Activated CD4-positive, alpha-beta T cell treated with anti-CD3 and anti-CD28 coated beads, Interleukin-2, Interleukin-6, amounts not matched to agents 100 ng/mL and 50 ng/mL, durations not matched to agents 16 hours and 8 hours (primary cell): ENCODE measurements at places on chromosomes 11 and 22.

DNA sequence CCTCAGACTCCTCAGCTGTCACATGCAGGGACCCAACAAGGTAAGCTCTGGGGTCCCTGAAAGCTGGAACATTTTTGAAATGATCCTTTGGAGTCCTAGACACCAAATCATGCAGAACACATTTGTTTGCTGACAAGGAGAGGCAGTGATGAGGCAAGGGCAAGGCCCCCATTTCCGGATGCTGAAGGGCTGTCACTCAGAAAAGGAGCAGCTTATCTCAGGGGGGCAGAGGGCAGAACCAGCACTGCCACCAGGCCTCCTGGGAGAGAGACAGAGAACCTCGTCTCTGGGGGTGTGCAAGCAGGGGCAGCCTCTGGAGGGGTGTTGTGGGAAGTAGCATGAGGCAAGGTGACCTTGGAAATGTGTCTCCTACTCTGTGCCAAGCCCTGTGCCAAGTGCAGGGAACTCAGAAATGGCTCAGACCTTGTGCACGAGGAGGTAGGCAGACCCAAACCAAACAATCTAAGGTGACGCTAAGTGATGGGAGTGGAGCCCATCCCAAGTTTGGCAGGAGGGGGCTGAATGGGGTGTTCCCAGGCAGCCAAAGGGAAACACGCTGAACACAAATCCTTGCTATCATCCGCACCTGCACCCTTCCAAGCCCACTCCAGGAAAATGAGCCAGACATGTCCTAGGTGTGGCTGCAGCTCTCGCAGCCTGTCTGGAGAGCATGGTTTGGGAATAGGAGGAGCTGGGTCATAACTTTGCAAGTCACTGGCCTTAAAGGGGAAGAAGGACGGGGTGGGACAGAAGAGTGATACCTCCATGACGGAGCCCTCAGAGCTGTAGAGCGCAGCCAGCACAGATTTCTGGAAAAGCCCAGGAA, 94.2 kb downstream of the PDE2A start:
- no peak for DNase-seq

DNA sequence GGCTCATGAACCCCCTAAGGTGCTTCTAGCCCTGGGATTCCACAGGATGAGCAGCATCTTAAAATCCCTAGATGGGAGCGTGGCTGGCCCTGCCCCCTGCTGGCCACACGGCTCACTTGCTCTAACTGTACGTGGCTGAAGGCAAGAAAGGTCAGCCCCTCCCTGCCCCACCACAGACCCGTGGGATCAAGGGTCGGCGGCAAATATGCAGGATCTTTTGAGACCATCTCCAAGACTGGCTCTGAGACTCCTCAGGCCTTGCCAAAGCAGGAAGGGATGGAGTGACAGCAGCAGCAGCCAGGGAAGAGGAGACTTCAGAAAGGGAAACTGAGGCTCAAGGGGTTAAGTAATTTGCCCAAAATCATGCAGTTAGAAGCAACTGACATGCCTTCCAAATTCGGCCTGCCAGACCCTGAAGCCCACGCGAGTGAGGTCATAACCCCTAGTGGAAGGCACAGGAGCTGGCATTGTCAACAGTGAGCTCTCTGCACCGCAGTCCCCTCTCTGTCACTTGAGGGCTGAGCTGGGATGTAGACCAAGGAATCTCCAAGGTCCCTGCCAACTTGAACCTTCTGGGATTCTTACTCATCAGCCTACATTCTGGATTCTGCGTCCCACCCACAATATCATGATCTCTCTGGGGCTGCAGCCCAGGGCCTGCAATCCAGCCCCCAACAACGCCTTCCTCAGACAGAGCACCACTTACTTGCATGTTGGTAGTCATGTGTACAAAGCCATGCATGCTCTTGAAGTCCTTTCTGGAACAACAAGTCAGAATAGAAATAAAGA, 31.4 kb downstream of the CREB3L1 start:
- peak; percentile 75 for DNase-seq

- DNase-seq: no peak
Measured at GRCh38 chr11:32829157-32829679, 509 bp upstream of the PRRG4 start.

GRCh38 chr22:40189997-40190396, 12.3 kb downstream of the TNRC6B start:
- DNase-seq: no peak

GRCh38 chr11:107756553-107756952, 44.7 kb upstream of the SLN start:
- no peak for DNase-seq

DNA sequence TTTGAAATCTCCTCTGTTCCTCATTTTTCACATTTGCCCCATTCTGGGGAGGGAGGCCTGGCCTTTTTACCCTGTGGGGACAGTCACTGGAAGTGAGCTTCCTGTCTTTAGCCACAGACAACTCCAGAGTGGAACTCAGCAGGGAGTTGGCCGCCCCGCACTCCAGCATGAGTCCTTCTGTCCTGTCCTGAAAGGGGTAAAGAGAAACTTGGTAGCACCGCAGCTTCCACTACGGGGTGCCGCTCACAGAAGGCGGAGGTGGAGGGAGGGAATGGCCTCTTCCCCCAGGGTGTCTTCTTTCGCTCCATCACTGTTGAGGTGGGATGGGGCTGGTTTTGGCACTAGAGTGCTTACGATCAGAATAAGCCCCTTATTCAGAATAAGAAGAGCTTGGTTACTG, 132.2 kb downstream of the ST3GAL4 start:
- no peak for DNase-seq
